ENCODE measurements at places on chromosomes 5 and 9.
A peak's percentile ranks its signal among the peaks of the same experiment; 100 is the strongest.

DNA sequence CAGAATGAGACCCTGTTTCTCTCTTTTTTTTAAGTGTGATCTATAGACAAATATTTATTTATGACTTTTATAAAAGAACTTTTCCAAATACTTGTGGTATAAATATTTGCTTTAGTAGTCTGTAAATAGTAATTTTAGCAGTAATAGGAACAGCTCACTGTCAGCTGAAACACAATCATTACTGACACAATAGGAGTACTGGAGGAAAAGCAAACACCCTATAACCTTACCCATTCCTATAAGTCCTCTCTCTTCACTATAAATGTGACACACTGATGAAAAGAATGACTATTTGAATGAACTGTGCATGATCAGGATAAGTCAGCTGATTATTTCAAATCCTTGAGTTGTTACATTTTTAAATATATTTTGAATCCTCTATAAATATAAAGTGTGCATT lies 72.4 kb downstream of the CDH12 start:
- DNase-seq: no peak

DNA sequence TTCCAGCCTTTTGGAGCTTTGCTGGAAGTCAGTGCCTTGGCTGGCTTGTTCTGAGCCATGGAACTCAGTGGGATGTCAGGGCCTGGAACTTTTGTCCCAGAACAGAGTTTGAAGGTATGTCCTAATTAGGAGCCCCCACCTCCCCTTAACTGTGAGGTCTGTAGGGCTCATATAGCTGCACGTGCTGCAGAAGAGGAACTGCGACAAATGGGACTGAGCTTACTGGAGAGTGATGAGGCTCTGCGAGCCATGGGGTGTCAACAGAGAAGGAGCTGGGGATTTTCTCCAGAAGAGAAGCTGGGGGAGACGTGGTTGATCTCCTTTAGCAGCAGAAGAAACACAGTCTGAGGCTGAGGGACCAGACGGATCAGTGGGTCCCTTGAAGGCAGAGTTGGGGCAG lies 10.9 kb downstream of the TMEM8B start:
- peak; percentile 75 for DNase-seq

- DNase-seq: no peak
Observed at GRCh38 chr9:130429831-130430230, 14.9 kb upstream of the ASS1 start.

- no peak for DNase-seq
Observed at GRCh38 chr9:34096751-34097150, 29.7 kb downstream of the DCAF12 start.

GRCh38 chr5:43582082-43583005 lies 20.6 kb upstream of the NNT start:
- no peak for DNase-seq

GRCh38 chr5:73442231-73442811 lies 6.3 kb downstream of the FOXD1 start:
- no peak for DNase-seq

DNA sequence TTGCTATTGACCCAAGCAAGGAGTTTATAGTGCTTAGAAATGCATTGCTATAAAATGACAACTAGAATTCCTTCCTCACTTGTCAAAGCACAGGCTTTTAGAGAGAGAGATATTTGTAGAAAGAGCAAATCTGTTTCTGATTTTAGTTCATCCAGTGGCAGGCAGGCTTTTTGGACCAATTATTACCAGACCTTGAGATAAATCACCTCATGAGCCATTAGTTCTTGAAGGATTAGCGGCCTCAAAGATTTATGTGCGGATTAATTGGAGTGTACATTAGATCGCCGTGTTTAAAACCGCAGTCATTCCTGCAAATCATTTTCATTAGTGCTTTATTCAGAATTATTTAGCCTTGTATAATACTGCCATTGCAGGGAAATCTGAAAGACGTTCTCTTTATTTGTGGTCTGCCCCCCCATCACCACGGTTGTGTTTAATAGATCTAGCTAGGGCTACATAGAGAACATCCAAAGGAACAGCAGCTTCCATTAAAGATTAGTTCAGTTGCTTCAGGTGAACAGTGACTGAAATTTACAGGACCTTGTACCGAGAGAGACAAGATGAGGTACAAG lies 28.8 kb upstream of the TJP2 start:
- no peak for DNase-seq

GRCh38 chr9:88577256-88578120 lies 42.5 kb downstream of the NXNL2 start:
- peak; percentile 39 for DNase-seq

- DNase-seq: peak; percentile 19
Observed at GRCh38 chr5:151264113-151264512, 11.1 kb downstream of the GM2A start.

- no peak for DNase-seq
Observed at GRCh38 chr5:73532195-73532594, 33.2 kb downstream of the ANKRA2 start.

DNA sequence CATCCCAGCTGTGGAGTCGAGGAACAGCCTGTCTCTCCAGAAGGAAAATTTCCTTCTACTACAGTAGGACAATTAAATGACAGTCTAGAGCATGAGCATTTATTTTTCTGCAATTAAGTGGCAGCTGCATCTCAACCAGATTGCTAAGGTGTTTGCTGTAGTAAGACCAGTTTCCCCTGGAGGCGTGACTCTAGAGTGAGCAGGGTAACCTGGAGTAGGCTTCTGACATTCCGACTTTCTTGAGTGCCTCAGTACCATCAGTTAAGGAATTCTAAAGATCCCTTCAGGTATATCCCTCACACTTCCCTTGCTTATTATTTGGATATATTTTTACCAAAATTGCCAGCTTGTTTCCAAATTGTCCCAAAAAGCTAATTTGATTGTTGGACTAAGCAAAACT lies 59.2 kb upstream of the IRX2 start:
- no peak for DNase-seq

DNA sequence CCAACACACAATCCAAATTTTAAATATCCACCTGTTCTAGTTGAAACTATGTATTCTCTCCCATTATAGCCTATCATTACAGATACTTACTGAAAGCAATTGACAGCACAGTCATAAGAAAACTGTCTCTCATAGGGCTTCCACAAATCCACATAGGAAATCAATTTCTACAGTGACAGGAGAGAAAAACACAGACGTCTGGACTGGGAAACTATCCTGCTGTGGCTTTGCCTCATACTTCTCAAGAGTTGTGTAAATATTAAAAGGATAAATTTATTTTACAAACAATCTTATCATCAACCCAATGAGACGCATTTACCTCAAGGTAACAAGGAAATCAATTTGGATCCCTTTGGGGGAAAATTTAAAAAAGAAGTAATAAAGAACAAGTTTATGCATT lies 517.5 kb downstream of the EFNA5 start:
- DNase-seq: no peak

- DNase-seq: no peak
Observed at GRCh38 chr9:117302487-117302886, 112.4 kb downstream of the ASTN2 start.

DNA sequence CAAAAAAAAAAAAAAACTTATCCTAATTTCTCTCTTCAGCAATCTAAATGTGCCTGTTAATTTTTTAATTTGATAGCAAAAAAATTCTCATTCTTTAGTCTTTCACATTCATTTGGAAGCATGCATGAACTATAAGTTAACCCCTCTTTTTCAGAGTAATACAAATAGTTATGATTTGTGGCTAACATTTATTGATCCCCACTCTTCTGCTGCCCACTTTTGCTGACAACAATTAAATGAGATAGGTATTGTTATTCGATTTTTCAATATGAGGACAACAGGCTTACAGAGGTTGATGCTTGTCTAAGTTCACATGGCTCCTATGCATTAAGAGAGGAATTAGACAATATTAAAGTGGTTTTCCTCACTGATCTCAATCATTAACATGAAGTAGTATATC lies 2.9 kb upstream of the NR3C1 start:
- no peak for DNase-seq

GRCh38 chr9:14906644-14907359 lies 3.4 kb downstream of the FREM1 start:
- no peak for DNase-seq

GRCh38 chr5:80068775-80069174 lies 33.6 kb downstream of the THBS4 start:
- no peak for DNase-seq

GRCh38 chr5:149895416-149896345 lies 48.9 kb downstream of the PDE6A start:
- DNase-seq: no peak

- no peak for DNase-seq
Observed at GRCh38 chr5:154237376-154237743, 46.8 kb downstream of the GALNT10 start.

GRCh38 chr5:124330595-124331220 lies 415.7 kb downstream of the ZNF608 start:
- no peak for DNase-seq

- DNase-seq: peak; percentile 60
Observed at GRCh38 chr9:37415011-37415719, 7.3 kb upstream of the GRHPR start.

GRCh38 chr5:168408561-168409305 lies 77.5 kb upstream of the RARS1 start:
- DNase-seq: no peak

DNA sequence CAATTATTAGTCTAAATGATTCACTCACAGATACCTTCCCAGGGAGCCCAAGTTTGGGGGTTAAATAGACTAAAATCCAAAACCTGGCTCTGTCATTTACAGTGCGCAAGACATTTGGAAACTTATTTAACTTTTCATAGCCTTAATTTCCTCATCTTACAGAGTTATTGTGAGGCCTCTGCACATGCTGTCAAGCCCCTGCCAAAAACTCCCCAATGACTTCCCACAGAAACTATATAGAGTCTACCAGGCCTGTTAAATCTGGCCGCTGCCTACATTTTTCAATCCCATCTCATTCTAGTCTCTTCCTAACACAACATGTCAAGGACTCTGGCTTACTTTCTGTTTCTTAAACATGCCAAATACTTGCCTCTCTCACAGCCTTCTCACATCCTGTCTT lies 412.5 kb downstream of the ELAVL2 start:
- no peak for DNase-seq

DNA sequence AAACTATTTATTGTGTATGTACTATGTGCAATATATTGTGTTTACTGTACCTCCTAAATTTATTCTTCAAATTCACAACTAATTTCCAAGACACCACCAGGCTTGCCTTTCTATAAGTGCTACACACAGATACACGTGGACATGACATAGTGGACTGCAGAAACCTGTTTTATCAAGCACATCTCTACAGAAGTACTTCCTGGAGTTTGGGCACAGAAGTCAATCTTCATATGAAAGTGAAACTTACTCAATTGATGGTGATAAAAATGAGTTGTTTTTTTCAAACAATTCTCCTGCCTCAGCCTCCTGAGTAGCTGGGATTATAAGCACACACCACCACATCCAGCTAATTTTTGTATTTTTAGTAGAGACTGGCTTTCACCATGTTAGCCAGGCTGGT lies 57.6 kb downstream of the NLN start:
- DNase-seq: peak; percentile 28

GRCh38 chr9:113503613-113504211 lies 40.2 kb downstream of the RGS3 start:
- DNase-seq: no peak

DNA sequence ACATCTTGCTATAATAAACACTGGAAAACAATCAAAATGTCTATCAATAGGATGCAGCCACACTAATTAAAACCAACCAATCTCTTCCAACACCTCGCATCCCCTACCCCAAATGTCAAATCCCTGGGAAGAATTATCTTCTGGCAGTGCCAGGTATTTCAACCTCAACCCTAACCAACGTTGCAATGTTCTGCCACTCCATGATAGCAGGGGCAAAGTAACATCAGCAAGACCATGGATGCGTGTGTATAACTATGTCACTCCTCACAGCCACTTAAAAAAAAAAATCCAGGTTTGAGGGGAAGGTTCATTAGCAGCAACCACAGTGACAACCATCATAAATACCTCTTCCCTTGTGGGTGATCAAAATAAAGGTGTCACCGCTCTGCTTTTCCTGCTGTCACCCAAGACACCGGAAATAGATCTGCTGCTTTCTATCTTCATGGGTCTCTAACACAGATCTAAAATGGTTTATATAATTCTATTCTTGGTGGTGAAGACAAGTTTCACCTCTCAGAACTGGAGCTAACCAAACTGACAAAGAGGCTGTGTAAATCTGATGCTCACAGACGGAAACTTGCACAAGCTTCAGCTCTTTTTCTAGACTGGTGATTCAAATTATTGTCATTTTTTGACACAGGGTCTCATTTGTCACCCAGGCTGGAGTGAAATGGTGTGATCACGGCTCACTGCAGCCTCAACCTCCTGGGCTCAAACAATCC lies 9.9 kb downstream of the HSPA9 start:
- no peak for DNase-seq

Measured in MV-4-11 (cell line).